ENCODE measurements at places on chromosomes 1 and 21.

DNA sequence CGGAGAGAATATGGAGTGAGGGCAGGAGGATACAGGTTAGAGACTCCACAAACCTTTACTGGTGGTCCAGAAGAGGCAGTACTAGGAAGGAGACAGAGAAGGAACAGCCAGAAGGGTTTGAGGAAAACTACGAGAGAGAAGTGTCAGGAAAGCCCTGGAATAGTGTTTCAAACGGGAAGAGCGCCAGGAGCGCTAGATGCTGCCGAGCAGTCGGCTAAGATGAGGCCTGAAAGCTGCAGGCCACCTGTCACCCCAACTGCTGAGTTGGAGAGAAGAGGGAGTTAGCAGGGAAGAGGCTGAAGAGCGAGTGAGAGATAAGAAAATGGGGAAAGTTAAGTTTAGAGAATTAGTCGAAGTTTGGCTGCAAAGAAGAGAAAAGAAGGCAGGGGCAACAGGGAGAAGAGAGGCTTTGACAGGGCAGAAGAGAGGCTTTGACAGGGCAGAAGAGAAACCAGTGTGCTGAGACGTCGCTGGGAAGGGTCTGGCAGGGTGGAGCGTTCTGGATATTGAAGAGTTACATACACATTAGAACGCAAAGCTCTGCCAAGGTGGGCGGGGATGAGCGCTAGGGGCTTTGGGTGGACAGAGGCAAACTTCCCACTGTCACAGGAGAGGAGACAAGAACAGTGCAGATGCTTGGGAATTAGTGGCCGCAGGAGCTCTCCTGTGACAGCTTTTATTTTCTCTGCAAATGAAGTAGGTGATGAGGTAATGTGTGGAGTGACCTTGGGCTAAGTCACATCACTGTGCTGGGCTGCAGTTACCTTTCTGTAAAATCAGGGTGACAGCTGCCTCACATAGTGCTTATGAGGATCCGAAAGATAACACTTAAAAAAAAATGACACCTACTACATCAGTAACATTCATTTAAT lies 31.2 kb downstream of the PCSK9 start:
- no peak for DNase-seq

- no peak for DNase-seq
These were observed 73.4 kb downstream of the UCK2 start for GRCh38 chr1:165900576-165901380.

GRCh38 chr1:163366555-163366954 lies 44.8 kb downstream of the NUF2 start:
- DNase-seq, result no peak

GRCh38 chr1:22364764-22365163 lies 86.9 kb upstream of the ZBTB40 start:
- no peak for DNase-seq

GRCh38 chr1:231411036-231411531 lies 11.0 kb downstream of the EGLN1 start:
- DNase-seq, result no peak

GRCh38 chr1:36533897-36534296 lies 51.2 kb upstream of the CSF3R start:
- no peak for DNase-seq

DNA sequence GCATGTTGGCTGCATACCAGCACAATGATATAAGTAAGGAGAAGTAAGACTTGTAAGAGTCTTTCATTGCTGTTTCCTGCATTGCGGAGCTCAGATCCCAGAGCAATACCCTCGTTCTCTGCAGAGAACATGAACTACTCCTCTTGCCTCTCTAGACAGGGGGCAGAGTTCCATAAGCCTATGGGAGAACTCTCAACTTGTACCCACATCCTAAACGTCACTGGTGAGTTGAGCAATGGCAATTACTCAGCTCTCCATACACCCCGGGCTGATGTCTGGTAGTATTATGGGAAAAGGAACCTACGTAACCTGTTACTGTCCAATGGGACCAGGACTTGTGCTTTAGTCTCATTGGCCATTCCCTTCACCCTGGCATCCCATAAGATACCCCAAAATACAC lies 27.3 kb upstream of the ZNF496 start:
- DNase-seq, result no peak

- DNase-seq, result no peak
These were observed 111.2 kb upstream of the JUN start for GRCh38 chr1:58895082-58895481.

GRCh38 chr1:66681686-66682085 lies 70.6 kb upstream of the DYNLT5 start:
- no peak for DNase-seq

DNA sequence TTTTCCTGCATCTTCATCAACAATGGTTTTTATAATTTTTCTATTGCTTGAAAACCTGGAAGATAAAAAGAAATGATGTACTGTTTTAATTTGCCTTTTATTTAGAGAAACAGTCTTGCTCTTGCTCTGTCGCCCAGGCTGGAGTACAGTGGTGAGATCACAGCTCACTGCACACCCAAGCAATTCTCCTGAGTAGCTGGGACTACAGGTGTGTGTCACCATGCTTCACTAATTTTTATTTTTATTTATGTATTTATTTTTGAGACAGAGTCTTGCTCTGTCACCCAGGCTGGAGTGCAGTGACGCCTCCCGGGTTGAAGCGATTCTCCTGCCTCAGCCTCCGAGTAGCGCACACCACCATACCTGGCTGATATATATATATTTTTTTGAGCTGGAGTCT lies 43.0 kb upstream of the RPL11 start:
- no peak for DNase-seq

All from midbrain (tissue), 1 donor.